Vagina (tissue), 2 donors: ENCODE measurements at places on chromosomes 12 and 14.

DNA sequence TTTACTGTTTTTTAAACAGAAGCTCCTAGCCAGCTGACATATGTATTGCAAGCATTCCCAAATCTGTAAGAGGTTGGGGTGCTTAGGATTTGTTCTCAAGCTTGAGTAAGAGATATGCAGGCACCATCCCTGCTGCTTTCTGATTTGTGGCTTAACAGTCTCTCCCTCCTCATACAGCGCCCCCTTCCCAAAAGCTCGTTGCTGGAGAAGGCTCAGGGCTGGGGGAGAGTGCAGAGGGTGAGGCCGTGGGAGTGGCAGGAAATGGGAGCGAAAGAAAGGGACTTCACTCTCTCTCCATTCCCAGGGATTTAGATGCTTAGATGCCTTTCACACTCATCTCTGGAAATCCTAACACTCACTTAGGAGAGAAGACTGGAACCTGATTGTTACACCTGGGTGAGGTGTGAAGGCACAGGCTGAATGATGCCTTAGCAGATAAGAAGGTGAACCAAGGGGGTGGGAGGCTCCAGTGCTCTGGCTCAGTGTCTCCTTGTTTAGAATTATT lies 172.0 kb downstream of the C12orf75 start:
- no peak for DNase-seq

- no peak for DNase-seq
Observed at GRCh38 chr12:11070999-11071398, 8.9 kb upstream of the TAS2R46 start.

- DNase-seq, result no peak
Observed at GRCh38 chr14:104939666-104940410, 15.2 kb downstream of the PLD4 start.

- DNase-seq, result no peak
Observed at GRCh38 chr12:65565601-65566560, 258.4 kb upstream of the HMGA2 start.

DNA sequence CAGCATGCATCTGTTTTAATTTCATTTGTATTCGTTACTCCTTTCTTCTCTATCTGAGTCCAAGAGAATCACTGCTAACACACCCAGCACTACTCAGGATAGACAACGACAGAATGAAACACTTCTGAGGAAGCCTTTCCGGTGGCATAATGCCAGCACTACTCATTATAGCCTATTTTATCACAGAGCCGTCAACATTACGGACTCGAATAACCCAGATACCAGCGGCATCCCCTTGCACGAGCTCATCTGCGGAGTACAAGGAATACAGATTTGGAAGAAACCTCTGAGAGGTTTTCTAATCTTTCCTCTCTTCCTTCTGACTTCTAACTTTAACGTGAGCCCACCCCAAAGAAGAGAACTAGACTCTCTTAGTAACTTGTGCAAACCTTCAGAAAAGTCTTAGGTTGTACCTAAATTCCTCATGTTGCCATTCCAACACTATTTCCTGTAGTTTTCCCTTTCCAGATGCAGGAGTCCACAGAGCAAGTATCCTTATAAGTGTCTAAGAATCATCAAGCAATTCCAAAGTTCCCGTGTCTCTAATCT lies 248.1 kb downstream of the APAF1 start:
- no peak for DNase-seq

GRCh38 chr14:59771577-59771976 lies 99.0 kb downstream of the RTN1 start:
- no peak for DNase-seq

GRCh38 chr14:58882577-58883018 lies 244.8 kb downstream of the DACT1 start:
- no peak for DNase-seq

GRCh38 chr12:2551412-2551900 lies 243.3 kb upstream of the FKBP4 start:
- no peak for DNase-seq

DNA sequence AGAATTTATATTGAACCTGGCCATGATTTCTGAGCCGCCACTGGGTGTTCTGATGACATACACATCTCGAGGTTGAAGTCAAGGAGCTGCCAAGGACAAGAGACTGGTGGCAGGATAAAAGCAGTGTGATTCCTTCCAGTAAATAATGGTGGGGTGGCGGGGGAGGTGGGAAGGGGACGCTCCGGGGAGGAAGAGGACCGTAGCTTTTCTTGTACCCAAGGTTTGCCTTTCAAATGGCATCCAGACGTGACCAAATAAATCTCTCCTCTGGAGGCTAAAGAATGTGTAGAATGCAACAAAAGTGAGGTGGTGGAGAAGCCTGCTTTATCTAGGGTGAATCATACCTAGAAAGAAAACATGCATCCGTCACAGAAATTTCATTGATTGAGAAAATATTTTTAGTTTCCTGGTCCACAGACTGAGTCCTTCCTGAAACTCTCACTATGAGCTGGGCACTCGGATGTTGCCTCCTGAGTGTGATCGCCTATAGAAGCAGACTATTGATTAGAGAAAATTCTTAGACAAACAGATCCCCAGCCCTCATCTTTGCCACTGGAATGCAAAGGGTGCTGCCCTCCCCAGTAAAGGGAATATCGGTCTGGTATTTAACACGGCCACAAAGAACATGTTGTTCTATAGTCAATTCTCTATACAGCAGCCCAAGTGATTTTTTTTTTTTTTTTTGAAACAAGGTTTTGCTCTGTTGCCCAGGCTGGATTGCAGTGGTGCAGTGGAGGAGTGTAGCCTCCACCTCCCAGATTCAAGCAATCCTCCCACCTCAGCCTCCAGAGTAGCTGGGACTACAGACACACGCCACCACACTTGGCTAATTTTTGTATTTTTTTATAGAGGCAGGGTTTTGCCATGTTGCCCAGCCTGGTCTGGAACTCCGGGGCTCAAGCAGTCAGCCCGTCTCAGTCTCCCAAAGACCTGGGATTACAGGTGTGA lies 112.1 kb downstream of the DPF3 start:
- DNase-seq, result peak; percentile 52

DNA sequence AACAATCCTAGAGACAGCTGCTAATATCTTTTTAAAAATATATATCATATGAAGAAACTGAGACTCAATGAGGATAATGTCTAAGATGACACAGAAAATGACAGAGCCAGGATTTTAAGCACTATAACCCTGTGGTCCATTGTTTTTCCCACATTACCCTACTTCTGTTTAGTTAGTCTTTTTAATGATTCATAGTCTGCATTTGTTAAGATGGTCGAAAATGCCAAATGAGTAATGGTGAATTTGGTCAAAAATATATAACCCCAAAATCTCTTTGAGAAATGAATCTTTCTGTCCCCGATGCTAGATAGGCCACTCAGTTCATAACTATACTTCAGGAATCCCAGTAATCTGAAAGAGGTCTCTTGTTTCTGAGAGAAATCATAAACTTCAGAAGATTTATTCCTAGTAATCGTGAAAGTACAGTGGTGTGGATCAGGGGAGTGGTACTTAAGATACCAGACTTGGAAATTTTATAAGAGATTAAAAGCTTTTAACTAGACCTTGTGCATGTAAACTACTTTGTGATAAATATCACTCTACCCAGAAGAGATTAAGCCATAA lies 10.8 kb downstream of the RTRAF start:
- DNase-seq, result no peak

DNA sequence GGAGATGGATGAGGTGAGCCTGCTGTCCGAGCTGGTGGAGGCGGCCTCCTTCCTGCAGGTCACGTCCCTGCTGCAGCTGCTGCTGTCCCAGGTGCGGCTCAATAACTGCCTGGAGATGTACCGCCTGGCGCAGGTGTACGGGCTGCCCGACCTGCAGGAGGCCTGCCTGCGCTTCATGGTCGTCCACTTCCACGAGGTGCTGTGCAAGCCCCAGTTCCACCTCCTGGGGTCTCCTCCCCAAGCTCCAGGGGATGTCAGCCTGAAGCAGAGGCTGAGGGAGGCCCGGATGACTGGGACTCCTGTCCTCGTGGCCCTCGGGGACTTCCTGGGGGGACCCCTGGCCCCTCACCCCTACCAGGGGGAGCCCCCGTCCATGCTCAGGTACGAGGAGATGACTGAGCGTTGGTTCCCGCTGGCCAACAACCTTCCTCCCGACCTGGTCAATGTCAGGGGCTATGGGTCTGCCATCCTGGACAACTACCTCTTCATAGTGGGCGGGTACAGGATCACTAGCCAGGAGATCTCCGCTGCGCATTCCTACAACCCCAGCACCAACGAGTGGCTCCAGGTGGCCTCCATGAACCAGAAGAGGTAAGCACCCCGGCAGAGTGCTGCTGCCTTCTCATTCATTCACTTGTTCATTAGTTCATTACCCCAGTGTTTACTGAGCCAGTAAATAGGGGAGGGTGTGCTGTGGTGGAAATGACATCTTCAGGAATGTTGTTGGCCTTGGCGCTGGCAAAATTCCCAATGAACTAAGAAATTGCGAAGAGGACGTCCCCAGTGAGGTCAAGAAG lies 774 bp upstream of the MANSC4 start:
- peak; percentile 87 for DNase-seq

- DNase-seq, result no peak
Observed at GRCh38 chr12:53725824-53726223, 1.4 kb downstream of the CALCOCO1 start.

GRCh38 chr12:111111681-111112080 lies 191.3 kb upstream of the MYL2 start:
- DNase-seq, result no peak

DNA sequence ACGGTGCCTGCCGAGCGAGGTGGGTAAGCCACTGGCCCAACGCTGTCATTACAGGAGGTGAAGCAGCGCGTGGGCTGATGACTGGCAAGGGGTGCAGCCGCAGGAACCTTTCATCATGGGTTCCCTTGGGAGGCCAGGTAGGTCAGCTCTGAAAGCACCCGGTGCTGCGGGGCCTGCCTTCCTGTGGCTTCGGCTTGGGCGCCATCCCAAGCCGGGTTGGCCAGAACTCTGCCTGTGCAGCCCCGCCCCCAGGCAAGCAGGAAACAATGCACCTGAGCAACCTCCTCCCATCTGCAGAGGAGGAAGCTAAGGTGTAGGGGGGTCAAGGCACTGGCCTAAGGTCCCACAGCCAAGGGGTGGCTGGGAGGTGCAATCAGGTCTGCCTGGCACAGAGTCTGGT lies 20.0 kb upstream of the HHIPL1 start:
- no peak for DNase-seq

- no peak for DNase-seq
Observed at GRCh38 chr12:12810553-12811021, 2.6 kb upstream of the DDX47 start.

DNA sequence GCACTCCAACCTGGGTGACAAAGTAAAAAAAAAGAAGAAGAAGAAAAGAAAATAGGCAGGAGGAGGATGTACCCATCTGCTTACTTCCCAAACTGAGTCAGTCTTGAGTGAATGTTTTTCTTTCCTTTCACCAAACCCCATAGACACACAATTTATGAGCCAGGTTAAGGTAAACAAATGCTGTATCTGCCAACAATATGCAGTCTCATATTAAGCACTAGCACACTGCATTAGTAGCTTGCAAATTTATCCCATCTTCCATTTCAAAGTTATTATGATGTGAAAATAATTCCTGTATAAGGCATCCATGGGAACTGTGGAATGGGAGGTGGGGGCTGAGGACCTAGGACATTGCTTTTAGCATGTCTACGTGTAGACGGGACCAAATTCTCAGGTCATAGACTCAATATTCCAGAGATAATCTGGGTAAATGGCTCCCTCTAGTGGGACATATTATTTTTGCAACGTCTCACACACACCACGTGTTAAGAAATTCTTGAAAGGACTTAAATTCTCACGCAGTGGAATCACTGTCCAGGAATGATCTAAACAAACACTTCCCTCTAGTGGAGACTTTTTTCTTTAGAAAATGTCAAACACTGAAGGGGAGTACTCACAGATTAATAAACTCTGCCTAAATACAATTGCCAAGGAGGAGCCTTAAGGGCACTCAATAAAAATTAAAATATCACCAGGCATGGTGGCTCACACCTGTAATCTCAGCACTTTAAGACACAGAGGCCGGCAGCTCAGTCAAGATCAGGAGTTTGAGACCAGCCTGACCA lies 17.1 kb upstream of the OR10P1 start:
- no peak for DNase-seq

- DNase-seq, result no peak
Observed at GRCh38 chr12:3315201-3315661, 175.8 kb upstream of the PRMT8 start.

- DNase-seq, result no peak
Observed at GRCh38 chr12:84637926-84638325, 274.7 kb downstream of the SLC6A15 start.

DNA sequence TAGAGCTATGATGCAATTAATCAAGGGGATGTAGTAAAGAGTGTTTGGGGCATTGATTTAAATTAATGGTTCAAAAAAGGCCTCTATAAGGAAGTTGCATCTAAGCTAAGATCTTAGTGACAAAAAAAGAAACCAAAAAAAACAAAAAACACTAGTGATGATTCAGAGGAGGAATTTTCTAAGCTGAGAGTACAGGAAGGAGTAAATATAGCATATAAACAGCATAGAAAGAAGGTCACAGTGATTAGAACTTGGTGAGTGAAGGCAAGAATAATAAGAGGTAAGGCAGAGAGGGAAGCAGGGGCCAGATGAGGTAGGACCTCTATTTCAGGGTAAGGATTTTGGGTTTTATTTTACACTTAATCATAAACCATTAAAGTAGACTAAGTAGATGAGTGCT lies 48.0 kb upstream of the PDZRN4 start:
- no peak for DNase-seq

GRCh38 chr14:24875991-24876878 lies 173.7 kb downstream of the STXBP6 start:
- no peak for DNase-seq

GRCh38 chr12:40312982-40313576 lies 88.3 kb downstream of the LRRK2 start:
- no peak for DNase-seq

DNA sequence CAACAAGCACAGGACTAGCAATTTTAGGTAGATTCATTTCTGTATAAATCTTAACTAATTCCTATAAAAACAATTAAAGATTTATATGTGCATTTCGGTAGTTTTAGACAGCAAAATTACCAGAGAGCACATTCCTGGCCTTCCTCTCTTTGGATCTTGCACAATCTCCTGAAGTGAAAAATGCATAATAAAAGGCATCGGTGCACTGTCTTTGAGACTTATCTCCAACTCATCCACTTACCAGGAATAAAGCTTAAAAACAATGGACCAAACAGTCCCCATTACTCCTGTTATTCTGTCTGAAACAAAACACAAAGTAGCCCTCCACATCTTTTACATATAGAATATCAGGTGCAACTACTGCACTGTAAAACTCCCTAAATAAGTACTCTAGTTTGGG lies 69.3 kb downstream of the HECTD1 start:
- DNase-seq, result no peak
